ENCODE measurements at places on chromosomes 4 and X.

DNA sequence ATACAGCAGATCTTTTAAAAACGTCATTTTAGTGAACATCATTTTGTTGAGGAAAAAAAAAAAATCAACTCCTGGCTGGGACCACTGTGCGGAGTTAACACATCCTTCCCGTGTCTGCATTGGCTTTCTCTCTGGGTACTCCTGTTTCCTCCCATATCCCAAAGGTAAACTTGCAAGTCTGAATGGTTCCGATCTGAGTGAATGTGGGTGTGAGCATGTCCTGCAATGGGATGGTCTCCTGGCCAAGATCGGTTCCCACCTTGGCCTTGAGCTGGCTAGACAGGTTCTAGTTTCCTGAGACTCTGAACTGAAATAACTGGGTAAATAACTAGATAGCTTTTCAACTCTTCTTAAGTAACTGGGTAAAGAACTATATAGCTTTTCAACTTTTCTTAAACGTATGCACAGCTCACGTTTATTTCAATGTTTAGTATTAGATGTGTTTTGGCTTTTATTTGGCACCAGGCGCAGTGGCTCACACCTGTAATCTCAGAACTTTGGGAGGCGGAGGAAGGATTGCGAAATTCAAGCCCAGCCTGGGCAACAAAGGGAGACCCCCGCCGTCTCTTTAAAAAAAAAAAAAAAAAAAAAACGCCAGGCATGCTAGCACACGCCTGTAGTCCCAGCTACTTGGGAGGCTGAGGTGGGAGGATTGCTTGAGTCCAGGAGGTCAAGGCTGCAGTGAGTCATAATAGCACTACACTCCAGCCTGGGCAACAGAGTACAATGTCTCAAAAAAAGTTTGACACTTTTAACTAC lies 14.0 kb downstream of the RBMX start:
- DNase-seq: no peak

DNA sequence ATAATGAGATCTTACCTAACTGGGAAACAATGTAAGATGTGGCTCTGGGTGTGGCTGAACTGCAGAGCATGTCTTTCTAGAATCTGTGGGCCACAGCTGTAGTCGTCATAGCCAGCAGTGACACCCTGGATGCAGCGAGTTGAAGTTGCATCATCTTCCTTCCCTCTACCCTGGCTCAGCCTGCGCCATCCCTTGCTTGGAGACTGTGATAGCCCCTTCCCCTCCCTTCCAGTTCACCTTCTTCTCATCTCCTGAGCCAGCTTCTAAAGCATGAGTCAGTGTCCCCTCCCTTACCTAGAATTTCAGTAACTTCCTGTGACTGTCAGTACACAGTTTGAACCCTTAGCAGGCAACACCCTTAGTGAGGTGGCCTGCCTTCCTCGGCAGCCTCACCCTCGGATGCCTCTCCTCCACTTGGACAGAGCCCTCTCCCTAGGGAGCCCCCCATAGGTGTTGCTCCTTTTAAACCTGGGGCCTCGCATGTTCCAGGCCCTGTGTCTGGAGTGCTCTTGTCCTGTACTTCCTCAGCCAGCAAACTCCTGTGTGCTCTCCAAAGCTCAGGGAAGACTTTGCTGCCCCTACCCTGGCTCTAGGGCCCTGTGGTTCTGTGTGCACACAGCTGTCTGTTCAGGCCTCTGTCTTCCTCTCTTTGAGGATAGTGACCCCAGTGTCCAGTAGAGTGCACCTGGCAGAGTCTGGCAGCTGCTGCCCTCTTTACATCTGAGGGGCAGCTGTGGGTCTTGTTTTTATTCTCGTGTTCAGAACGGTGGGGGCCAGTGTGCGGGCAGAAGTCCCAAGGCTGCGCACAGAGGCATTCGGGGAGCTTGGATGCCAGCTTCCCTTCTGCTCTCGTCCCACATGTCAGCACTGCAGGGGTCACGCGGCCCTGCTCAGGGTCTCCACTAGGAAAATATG lies 43.7 kb upstream of the TADA2B start:
- DNase-seq: no peak

DNA sequence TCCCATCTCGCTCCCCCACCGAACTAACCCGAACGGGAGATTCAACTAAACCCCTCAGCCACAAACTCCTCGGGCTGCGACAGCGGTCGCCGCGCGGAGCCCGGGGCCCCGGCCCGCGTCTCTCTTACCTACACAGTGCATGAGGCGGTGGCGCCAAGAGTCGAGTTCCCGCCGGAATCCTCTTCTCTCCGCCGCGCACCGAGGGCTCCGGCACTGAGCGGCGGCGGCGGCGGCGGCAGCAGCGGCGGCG lies 160 bp downstream of the LCORL start:
- no peak for DNase-seq

DNA sequence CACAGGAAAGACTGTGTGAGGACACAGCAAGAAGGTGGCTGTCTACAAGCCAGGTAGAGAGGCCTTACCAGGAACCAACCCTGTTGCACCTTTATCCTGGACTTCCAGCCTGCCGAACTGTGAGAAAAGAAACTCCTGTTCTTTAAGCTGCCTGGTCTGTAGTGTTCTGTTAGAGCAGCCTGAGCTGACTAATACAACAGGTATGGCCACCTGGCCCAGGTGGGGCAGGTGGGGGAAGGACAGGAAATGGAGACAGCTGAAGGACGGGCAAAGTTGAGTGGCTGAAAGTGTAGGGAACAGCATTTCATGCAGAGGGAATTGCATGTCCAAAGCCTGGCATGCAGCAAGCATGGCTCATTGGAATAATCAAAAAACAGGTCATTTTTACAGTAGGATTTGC lies 35.1 kb downstream of the CYTL1 start:
- DNase-seq: no peak

GRCh38 chr4:152581536-152582160 lies 45.8 kb upstream of the FBXW7 start:
- DNase-seq: no peak

DNA sequence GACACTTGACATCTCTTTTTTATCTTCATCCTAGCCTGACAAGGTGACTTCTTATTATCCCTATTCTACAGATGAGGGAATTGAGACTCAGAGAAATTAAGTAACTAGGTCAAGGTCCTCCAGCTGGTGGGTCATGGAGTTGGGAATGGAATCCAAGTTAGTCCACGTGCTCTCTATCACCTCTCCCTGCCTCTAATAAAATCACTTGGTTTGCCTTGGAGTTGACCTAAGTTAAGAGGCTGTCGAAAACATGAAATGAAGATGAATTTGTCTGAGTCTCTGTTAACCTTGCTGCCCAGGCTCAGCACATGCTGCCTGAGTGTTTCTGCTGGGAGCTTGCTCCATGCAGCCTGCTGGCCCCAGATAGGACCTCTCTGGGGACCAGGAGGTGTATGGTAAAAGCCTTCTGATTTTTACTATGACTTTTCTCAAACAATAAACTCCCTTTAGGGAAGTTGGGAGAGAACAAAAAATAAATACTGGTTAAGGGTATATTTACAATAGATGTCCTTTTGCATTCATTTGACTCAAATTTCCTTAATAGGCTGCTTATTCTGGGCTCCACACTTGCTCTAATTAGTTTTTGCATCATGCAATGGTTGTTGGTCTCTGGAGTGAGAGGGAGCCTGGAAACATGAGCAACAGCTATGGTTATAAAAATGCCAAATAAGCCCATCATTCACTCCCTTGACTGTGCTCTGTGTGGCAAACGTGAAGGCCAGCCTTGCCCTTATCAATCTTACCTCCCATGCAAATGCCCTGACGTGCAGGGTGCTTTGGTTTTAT lies 61.6 kb upstream of the DHX15 start:
- no peak for DNase-seq
